ENCODE measurements at places on chromosomes 1 and 21.

GRCh38 chr1:8092657-8093056, 66.5 kb upstream of the ERRFI1 start:
- no peak for DNase-seq

GRCh38 chr1:61085206-61085982, 3.0 kb downstream of the NFIA start:
- DNase-seq: no peak

DNA sequence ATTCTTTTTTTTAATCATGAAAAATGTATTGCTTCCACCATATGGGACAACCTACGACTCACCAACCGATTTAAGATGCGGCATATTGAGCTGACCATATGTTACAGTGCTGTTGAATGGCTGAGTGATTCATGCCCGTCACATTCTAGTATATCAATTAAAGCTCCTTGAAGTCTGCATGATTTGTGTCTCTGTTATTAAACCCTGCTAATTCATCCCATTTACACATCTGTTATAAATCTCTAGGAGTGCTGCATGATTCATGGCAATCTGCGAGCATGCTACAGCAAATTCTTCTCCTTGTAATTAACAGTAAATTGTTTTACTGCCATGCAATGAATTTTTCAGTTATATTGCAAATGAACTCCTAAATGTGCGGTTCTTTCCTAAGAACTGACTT, 239.8 kb downstream of the USH2A start:
- no peak for DNase-seq

DNA sequence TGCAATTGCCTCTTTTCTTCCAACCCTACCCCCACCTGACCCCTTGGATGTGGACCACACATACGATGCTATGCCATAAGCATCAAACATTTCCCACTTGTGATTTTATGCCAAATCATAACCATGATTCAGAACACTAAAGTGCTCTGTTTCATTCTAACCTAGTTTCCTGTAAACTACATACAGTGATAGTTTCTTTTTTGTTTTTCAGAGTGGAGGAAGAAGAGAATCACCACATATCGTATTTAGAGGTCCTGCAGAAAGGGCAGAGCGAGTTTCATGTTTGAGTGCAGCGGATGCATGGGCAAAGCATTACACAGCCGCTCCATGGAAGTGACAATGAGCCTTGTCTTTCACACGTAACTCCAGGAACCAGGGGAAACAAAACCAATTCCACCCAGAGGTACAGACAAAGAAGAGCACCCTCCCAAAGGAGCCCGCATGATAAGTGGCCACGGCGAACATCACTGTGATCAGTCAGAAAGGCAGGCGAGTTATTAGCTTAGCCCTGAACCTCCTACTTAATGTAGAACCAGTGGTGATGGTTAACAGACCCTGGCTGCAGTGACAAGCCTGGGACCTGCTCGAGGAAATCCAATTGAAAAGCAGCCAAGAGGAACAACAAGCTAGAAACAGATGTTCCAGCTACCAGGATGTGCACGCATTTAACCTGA, 64.0 kb upstream of the ZNF281 start:
- no peak for DNase-seq

GRCh38 chr21:37974081-37974480, 57.8 kb upstream of the KCNJ6 start:
- no peak for DNase-seq

DNA sequence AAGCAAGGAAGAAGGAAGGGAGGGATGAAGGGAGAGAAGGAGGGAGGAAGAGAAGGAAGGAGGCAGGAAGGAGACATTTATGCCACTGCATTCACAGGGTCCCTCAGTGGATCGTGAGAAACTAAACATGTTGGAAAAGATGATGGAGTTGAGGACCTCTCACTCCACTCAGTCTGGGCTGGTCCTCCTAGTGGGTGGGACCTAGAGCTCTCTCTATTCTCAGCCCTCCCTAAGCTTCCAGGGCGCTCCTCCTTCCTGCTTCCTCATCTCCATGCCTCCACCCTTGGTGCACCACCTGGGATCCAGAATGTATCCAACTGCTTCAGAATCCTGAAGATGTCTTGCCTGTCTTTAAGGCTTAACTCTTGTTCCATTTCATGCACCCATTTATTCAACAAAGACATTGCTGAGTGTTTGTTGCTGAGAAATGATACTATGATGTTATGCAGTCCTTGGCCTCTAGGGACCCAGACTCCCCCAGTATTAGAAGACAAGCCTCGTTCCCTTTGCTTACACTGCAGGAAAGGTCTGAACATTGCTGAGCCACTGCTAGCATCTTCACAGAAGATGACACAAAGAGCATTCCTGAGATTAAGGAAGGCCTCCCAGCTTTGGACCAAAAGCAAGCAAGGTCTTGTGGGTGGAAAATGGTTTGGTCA, 88.5 kb downstream of the BEND5 start:
- no peak for DNase-seq
